ENCODE measurements at places on chromosomes 4 and X.

DNA sequence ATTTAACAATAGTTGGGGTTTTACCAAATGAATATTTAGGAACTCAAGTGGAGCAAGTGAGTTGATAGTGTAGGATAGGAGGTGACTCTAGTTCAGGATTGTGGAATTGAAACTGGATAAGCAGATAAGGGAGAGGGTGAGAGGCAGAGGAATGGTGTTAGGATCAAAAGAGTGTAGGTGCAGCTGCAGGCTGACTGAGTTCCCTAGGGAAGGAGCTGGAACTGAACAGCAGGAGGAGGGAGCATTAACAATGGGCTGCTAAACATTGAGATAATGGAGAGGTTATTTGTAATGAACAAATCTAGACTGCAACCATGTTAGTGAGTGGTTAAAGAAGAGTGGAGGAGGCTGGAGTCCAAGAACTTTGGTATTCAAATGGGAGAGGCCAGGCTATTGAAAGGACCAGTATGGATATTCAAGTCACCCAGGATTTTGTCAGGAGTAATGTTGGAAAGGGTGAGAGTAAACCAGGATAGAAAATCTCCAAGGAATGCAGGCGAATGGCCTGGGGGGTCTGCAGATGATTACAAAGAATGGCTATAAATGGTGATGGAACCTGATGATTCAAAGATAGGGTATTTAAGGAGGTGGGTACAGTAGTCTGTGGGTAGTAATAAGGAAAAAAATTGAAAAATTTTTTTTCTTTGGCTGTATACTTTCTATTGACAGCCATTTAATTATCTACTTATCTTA lies 497.1 kb upstream of the TENM3 start:
- no peak for DNase-seq

GRCh38 chr4:54585321-54586000 lies 72.3 kb upstream of the KIT start:
- DNase-seq: no peak

- DNase-seq: no peak
Measured at GRCh38 chr4:7256984-7257810, 64.9 kb downstream of the SORCS2 start.

- no peak for DNase-seq
Measured at GRCh38 chr4:22873899-22874298, 181.2 kb downstream of the GBA3 start.

GRCh38 chr4:17561195-17561909 lies 15.6 kb upstream of the LAP3 start:
- DNase-seq: no peak

- DNase-seq: no peak
Measured at GRCh38 chr4:33160126-33160525, 2440.0 kb downstream of the PCDH7 start.

DNA sequence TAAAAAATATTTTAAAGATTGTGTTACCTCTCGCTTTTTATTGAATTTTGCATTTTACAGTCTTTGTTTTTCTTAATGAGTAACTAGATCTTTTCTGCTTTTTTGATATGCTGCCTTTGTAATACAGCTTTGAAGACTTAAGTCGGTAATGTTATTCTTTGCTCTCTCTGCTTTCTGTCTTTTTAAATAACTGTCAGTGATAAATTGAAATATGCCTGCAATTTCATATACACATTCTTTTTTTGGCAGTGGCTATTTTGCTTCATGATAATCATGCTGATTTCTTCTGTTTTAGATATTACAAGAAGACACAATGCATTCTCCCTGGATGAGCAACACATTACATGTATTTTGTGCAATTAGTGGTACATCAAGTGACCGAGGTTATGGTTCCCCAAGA lies 42.0 kb upstream of the IL13RA1 start:
- DNase-seq: no peak

DNA sequence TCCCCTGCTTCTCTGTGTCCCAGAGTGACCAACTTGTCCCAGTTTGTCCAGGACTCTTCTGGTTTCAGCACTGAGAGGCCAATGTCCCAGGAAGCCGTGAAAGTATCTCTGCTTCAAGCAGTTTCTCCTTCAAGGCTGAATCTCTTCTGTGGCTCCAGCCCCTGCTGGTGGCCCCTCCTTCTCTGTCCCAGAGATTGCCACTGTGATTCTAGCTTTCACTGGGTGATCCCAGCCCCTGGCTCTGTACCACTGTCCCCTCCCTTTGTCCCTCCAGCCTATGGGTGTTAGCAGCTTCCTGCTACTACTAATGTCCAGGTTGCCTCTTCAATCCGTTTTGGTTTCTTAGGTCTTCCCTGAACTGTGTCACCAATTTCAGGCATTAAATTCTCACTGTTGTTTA lies 70.5 kb downstream of the SOX3 start:
- DNase-seq: no peak

- no peak for DNase-seq
Measured at GRCh38 chrX:64206556-64207162, 1.2 kb upstream of the AMER1 start.

DNA sequence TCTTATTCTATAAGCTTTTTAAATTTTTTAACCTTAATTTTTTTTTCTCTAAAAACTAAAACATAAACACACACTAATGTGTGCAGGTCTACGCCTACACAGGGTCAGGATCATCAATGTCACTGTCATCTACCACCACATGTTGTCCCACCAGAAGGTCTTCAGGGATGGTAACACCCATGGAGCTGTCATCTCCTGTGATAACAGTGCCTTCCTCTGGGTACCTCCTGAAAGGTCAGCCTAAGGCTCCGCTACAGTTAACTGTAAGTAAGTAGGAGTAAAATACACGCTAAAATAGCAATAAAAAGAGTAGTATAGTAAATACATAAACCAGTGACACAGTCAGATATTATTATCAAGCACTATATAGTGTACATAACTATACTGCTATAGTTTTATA lies 45.9 kb upstream of the GPRIN3 start:
- no peak for DNase-seq

GRCh38 chr4:175947117-175947722 lies 118.4 kb upstream of the WDR17 start:
- no peak for DNase-seq

- DNase-seq: no peak
Measured at GRCh38 chr4:185112104-185112503, 31.0 kb upstream of the SLC25A4 start.

GRCh38 chr4:121122661-121123060 lies 41.5 kb downstream of the TNIP3 start:
- no peak for DNase-seq

DNA sequence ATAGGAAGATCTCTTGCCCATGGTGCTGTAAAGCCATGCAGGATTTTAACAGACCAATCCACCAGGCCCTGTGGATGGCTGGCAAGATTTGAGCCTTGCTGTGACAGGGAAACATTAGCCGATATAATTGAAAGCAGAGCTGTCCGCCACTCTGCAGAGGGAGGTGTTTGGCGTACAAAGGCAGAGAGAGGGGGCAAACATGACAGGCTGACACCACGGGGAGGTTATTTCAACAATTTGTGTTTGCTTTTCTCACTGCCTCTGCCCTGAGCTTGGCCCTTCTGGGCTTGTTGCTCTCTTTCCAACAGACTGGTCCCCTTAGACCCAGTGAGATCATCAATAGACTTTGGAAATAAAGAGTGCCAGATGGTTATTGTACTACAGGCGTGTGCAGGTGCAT lies 59.4 kb downstream of the CLNK start:
- DNase-seq: no peak

GRCh38 chrX:49186125-49187027 lies at the start of gene PRICKLE3:
Gene PRICKLE3 (minus strand): TSS chrX:49186373. CDS start chrX:49186297, 76 bp downstream.
- DNase-seq: no peak

DNA sequence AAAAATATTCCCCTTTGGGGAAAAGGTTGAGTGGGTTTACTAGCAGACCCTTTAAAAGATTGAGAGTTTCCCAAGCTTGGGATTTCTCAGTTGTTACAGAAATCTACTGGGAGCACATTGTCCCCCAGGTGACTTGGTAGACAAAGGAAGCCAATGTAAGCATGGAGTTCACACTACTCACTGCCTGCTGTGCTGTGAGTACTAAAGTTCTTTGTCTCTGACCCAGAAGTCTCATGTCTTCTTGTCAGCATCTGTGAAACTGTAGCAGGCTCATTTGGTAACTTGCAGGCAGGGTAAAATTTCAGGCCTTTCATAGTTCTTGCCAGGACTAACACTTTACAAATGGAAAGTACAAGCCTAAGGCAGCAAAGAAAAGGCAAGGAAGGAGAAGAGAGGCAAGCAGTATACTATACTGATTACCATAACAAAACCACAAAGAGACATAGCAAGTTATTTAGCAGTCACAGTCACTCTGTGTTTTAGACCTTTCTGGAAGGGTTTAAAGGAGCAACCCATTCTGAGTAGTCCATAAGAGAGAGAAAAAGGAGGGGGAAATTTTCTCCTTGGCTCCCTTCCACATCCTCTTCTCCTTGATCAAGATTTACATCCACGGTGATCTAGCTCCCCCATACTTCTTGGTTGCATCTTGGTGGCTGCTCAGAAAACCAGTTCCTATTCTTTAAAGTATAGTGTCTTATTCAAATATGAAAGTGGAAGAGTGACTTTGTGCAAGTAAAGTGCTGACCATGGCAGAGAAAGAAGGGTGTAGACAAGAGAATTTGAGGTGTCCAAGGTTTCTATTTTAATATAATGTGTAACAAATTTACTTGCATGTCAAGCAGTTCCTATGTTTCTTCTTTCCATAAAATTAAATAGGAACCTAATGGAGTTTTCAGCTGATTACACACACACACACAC lies 160.0 kb upstream of the PDE5A start:
- no peak for DNase-seq

DNA sequence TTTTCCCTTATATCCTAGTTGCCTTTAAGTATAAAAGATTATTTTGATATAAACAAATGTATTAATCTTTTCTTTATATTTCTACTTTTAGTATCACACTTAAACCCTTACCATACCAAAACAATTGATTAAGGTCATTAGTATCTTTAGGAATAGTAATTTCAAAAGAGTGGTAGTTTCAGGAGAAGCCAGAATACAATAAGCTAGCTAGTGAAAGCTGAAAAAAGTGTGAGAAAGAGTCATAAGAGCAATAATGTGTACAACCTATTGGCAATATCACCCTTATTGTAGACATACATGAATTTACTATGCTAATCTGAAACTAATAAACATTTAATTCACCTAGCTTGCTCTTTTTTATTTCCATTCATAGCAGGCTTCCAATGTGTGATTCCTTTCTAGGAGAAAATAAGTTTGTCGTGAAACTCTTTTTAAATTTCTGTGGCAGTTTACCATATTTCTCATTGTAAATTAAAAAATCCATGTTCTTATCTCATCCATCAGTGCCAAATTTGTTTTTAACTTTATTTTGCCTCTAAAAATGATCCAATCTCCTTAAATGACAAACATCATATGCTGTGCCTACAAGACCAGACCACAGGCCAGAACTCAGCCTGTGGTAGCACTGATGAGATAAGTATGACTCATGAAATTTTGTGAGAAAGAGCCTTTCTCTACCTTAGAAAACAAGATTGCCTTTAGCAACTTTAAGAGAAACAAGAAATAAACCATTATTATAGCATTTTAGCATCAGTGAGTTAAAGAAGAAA lies 8.1 kb downstream of the NEK1 start:
- DNase-seq: no peak

- DNase-seq: no peak
Measured at GRCh38 chr4:54556051-54556450, 101.7 kb upstream of the KIT start.

DNA sequence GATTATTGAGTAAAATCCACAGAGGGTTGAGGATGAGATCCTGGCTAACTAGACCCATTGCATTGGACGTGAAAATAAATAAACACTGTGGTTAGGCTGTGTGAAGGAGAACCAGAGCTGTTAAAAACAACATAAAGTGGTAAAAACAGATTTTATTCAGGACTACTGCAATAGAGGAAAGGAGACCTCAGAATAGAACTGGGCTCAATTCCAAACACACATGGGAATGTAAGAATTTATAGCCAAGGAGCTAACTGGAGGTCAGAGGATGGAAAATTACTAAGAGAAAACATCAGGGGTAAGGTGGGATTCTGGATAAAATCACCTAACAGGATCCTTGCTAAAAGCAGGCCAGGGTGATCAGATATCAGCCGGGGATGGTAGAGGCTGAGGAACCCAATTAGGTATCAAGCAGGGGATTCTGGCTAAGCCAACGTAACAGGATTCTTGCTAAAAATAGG lies 112.4 kb downstream of the RNF150 start:
- no peak for DNase-seq

DNA sequence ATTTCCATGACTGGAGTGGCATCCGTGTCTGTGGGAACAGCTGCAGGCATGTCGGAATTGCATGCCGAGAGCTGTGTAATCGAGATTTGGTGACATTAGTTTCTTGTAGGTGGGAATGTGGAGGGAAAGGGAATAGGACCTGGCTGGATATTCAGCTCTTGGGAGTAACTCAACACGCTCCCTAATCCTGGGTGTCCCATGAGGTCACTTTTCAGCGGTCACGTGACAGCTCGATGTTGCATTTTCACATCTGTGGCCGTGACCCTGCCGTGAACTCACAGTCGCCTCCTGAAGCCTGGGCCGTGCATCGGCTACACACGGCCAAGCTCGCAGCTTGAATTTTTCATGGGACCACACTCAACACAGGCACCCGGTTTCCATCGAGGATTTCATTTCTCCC lies 25.8 kb upstream of the PSAPL1 start:
- no peak for DNase-seq

DNA sequence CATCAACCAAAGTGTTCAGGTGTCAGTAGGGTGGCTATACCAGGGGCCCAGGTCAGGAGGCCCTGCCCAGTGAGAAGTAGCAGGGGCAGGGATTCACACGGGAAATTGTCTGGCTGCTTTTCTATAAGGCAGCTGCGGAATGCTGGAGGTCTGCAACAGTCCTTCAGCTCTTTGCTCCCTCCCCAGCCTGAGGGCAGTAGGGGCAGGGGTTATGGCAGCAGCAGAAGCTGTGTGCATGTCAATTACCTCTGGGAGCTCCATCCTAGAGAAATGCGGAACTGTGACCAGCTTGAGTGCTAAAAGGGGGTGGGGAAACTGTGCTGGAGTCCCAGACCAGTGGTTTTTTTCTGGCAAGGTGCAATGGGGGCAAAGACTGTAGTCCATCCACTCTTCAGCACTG lies 810.4 kb downstream of the PCDH7 start:
- DNase-seq: no peak

GRCh38 chr4:85722807-85723206 lies 247.9 kb downstream of the ARHGAP24 start:
- DNase-seq: no peak

DNA sequence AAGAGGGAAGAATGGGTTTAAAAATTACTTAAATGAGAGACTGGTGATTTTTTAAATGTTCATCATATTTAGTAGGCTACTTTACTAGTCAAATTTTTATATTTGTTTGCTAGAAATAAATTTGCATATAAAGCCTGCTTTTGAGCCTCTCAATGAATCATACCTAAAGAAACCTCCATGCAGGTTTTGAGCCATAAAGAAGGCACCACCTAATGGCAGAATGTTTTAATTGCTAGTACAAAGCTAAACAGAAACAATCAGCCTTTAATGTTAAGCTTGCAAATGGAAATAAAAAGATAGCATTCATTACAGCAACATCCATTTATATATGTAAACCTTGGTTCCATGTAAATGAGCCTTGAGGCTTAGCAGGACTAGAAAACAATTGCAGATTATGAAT lies 989.7 kb downstream of the CCSER1 start:
- no peak for DNase-seq

All from NCI-H187 (cell line).